Hematopoietic multipotent progenitor cell treated with erythropoietin and hydrocortisone succinate and interleukin-3 and kit ligand, for 8 days (in vitro differentiated cells): ENCODE measurements at places on chromosomes 4 and X.

DNA sequence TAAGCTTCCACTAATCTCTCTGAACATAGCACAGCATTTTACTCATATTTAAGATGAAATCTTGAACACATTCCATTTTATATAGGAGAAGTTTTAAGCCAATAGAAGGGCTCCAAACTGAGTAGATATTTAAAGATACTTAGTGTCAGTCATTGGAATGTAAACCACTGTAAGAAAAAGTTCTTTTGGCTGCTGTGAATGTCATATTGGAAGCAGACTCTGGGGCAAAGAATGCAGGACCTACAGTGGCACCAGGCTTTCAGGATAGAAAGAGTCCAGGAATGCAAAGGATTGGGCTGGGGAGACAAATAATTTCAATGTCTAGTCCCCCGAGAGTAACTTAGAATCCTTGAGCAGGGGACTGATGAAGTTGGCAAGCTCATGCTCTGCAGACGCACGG, 1047.7 kb downstream of the STIM2 start:
- no peak for DNase-seq

DNA sequence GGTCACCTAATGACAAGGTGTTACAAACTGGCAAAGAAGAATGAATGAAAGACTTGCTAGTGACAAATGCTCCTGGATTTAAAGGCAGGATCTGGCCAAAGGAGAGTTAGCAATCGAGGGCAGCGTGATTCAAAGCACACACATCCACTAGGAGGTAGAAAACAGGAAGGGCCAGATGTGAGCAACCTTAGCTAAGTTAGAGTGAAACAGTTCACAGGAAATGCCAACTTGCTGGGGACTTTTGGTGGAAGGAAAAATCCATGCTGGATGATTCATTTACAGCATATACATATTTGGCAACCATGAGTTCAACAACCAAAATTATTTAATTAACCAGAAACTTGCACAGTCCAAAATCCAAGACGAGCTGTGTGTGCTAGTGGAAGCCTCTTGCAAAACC, 276.9 kb downstream of the PTTG2 start:
- no peak for DNase-seq

GRCh38 chr4:94595880-94596483, 144.2 kb downstream of the PDLIM5 start:
- DNase-seq, result peak; percentile 71

GRCh38 chr4:151409470-151410313, 716 bp downstream of the FHIP1A start:
- DNase-seq, result no peak

- peak; percentile 29 for DNase-seq
Observed at GRCh38 chr4:143185253-143186107, 763 bp downstream of the USP38 start.

DNA sequence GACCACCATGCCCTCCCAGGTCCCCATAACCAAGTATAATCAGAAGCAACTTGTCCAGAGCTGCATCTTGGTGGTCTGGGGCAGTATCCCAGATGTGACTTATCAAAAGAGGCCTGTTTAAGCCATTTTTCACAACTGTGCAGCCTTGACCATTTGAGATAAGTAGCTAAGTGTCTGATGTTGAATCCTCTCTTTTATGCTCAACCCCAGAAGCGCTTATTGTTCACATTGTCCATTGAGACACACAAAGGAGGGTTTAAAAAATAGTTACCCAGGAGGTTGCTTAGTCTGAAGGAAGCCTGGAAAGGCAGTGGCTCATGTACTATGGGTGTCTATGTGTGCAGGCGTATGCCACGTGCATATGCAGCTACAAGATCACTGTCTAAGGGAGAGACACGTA, 27.0 kb downstream of the ENPP6 start:
- no peak for DNase-seq

- DNase-seq, result no peak
Observed at GRCh38 chr4:122830426-122831095, 3.9 kb downstream of the FGF2 start.

DNA sequence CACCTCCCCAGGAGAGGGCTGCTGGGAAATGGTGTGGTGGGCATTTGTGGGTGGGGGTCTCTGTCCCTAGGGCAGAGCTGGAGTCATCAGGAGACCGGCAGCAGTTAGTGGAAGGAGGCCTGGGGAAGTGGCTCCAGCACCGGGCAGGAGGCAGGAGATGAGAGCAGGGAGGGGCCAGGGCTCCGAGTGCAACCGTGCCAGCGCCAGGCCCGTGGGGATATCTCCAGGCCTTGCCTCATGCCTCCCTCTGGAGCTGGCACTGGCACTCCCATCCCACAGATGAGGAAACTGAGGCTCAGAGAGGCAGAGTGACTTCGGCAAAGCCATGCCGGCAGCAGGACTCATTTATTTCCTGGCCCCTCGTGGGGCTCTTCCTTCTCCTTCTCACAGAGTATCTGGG, 83.5 kb downstream of the HMX1 start:
- DNase-seq, result no peak

DNA sequence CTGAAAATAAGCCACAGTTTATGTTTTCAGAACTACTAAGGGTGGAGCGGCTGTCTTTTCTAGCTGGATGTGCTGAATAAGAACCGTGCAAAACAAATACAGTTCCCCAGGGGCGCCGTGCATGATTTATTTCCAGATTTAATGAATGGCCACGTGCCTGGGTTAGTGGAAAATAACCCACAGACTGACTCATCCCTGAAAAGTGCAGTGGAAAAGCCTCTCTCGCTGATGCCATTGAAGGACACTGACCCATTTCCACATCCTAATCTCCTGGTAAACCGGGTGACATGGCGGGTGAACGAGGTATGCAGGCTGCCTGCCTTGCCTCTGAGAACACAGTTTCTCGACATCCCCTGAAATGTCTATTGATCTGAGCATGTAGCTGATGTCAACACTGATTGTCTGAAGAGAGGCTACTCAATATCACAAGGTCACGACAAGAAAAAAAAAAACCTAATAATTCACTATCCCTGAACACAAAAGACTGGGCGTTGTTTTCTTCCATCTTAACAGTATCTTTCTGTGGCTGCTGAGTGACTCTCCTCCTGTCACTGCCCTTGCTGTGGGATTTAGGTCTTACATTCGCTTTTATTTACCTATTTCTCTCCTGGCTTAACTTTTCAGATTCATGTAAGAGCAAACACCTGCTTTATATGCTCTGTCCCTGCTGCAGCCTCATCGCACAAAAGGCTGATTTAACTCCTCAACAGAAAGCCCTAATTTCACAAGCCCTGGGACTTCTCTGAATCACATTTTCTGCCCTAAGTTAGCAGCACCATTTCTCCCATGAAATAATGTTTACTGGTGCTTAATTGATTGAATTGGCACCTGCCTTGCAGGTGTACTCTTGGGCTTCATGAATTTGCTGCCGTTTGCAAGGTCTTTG, 76.9 kb upstream of the SCOC start:
- DNase-seq, result no peak

- DNase-seq, result no peak
Observed at GRCh38 chr4:107793996-107794395, 30.7 kb upstream of the SGMS2 start.

DNA sequence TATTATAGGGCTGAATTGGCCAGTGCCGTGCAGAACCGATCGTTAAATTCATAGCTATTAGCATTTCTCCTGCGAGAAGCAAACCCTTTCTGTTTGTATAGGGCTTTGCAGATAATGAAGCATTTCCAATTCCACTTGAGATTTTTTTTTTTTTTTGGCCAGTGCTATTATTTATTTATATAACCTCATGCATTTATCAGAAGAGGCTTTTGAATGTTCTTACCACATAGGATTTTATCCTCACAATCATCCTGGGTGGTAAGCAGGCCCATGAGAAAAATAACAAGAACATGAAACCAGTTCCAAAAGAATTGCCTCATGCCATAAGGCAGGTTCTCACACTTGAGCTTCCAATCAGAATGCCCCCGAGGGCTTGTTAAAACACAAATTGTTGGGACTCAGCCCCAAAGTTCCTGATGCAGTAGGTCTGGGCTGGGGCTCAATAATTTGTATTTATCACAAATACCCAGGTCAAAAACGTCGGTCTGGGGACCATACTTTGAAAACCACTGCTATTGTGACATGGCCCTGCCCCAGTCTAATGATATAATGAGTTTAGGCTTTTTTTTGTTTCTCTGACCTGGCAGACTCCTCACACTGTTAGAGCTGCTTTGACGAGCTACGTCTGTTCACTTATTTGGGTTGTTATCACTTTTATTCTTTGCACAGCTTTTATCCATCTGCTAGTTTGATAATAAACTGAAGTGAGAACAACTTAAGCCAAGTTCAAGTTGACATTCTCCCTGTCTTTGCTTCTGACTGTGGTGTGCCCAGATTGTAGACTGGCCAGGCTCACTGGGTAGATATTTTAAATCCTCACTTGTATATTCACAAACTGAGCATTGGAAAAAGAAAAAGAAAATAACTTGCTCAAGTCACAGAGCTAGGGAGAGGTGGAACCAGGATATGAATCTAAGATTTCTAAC, 20.1 kb downstream of the SUPT20HL1 start:
- no peak for DNase-seq

DNA sequence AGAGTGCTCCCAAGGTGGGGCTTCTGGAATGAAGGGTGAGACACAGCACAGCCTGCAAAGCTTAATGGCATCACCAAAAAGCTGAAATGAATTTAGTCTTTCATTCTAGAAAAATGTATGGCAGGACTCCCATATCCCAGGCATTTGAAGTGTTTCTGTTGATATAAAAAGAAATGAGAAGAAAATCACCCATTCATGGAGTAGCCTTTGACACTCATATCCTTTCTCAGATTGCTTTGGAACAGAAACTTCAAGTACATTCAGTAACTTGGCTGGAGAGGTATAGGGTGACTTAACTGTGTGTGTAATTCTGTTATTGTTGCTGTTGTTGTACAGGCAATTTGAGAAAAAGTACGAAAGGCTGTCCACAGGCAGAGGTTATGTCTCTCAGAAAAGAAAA, 35.3 kb downstream of the C4orf54 start:
- no peak for DNase-seq

GRCh38 chr4:7649741-7650531, 215.2 kb upstream of the PSAPL1 start:
- DNase-seq, result peak; percentile 37

DNA sequence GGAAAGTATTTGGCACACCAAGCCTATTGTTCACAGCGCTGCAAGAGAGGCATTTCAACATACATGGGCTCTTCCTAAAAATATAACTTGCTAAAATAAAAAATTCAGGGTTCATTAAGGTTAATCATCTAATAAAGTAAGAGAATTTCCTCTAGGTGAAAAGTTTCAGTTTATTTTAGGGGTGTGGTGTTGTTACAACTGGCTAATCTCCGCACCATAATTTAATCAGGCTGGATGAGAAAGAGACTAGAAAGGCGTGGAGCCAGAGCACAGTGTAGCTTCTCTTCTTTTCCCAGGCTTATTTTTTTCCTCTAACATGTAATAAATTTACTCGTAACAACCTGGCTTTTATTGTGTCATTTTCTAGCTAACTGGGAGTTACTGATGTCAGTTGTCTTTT, 47.9 kb downstream of the FHL1 start:
- no peak for DNase-seq

GRCh38 chr4:138242076-138242833, at the start of gene SLC7A11:
Gene SLC7A11, minus strand, starts transcription at chr4:138242349. Its CDS starts 280 bp downstream, at chr4:138242069.
- DNase-seq, result peak; percentile 97

DNA sequence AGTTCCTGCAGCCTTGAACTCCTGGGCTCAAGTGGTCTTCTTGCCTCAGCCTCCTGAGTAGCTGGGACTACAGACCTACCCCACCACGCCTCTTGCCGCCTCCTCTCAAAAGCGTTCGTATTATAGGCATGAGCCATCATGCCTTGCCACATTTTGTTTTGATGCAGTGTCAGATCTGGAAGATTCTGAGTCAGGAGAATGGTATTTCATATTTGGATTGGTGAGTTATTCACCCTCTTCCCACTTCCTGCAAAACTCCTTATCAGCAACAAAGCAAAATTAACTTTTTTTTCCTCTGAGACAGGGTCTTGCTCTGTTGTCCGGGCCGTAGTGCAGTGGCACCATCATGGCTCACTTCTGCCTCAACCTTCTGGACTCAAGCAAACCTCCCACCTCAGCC, 29.6 kb downstream of the REST start:
- no peak for DNase-seq

GRCh38 chrX:19343085-19343534, 617 bp upstream of the PDHA1 start:
- DNase-seq, result no peak

DNA sequence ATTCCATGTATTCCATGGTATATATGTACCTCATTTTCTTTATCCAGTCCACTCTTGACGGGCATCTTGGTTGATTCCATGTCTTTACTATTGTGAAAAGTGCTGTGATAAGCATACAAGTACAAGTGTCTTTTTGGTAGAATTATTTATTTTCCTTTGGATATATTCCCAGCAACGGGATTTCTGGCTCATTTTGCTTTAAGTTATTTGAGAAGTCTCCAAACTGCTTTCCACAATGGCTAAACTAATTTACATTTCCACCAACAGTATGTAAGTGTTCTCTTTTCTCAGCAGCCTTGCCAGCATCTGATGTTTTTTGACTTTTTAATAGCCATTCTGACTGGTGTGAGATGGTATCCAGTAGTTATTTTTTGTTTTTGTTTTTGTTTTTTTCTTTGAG, 17.6 kb upstream of the FAT4 start:
- no peak for DNase-seq

DNA sequence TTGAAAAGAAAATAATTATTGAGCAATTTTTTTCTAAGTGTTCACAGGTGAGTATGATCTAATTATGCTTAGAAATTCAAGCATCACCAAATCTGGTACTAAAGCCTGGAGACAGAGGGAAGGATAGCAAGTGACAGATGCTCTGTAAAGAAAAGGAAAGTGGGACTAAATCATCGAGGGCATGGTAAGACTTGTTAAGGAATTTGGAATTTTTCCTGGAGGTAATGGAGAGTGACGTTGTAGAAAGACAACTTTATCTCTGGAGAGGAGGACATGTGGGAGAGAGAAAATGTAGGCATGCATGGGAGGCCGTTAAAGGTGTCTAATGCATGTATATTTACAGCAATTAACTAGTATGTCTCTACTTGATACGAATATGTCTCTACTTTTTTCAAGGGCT, 333.2 kb upstream of the ATOH1 start:
- no peak for DNase-seq

GRCh38 chrX:5852941-5853340, 375.7 kb downstream of the NLGN4X start:
- DNase-seq, result no peak

DNA sequence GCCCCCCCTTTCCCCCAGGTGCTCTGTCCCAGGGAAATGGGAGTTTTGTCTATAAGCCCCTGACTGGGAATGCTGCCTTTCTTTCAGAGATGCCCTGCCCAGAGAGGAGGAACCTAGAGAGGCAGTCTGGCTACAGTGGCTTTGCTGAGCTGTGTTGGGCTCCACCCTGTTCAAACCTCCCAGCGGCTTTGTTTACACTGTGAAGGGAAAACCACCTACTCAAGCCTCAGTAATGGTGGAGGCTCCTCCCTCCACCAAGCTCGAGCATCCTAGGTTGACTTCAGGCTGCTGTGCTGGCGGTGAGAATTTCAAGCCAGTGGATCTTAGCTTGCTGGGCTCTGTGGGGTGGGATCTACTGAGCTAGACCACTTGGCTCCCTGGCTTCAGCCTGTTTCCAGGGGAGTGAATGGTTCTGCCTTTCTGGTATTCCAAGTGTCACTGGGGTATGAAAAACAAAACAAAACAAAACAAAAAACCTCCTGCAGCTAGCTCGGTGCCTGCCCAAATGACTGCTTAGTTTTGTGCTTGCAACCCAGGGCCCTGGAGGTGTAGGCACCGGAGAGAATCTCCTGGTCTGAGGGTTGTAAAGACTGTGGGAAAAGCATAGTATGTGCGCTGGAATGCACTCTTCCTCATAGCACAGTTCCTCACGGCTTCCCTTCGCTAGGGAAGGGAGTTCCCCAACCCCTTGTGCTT, 41.7 kb downstream of the ITM2A start:
- DNase-seq, result no peak
